Foreskin keratinocyte (primary cell): ENCODE measurements at places on chromosomes 3 and 15. TPM values are rescaled to one million over a fixed set of nuclear protein-coding genes. Genes with fewer than 3 reads are reported as not detected.

GRCh38 chr15:60626669-60627068 is 147.7 kb upstream of the ICE2 start:
- DNase-seq: no peak

DNA sequence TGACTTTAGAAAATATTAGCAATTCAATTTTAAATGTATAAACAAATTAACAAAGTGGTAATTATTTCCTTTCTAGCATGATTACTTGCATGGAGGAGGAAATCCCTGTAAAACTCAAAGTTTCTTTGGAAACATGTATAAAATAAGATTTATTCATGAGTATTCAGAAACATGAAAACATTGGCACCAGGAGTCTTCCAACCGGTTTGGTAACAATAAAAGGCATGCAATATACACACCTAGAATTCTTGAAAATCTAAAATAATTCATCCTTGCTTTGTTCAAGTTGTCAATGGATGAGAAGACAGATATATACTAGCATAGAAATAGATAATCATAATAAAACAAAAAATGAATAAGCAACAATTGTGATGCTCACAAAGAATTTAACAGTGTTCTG is 76.4 kb downstream of the ZPLD1 start:
- no peak for DNase-seq

DNA sequence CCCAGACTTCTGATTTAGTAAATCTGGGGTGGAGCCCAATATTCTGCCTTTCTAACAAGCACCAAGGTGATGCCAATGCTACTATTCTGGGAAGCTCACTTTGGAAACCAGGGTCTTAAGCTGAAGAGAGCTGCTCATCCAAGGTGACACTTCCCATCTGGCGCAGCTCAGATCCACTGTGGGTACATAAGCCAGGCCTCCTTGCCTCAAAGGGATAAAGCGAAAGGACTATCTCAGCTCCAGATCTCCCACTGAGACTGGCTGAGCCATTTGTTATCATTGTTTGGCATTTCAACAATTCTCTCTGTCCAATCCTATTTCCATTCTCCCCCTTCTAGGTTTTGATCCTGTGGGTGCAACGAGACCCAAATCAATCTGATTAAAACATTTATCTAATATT is 323.8 kb downstream of the GBE1 start:
- DNase-seq: no peak

- DNase-seq: peak; percentile 49
Measured at GRCh38 chr15:65032801-65033537, 3.5 kb upstream of the MTFMT start.

GRCh38 chr3:146547235-146547835 is 2.9 kb upstream of the PLSCR1 start:
- no peak for DNase-seq

- DNase-seq: peak; percentile 63
Measured at GRCh38 chr3:71930056-71930991, 145.4 kb upstream of the PROK2 start.

DNA sequence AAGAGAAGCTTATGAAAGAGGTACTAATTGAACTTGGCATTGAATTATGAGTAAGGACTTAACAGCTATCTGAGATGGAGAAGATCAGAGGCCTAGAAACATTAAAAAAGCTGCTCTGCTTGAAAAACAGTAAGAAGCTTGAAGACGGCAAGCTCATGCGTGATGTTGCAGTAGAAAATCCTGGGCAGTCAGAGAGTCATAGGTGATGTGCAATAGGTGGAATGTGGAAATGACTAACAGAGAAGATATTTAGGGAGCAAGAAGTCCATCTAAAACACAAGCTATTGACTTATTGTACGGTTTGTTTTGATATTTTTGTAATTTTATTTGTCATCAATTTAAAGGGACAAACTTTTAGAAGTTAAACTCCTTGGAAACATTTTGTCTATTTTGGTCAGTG is 1101.4 kb downstream of the ROBO2 start:
- peak; percentile 82 for DNase-seq

- no peak for DNase-seq
Measured at GRCh38 chr3:97821287-97821773, 481 bp upstream of the CRYBG3 start.

DNA sequence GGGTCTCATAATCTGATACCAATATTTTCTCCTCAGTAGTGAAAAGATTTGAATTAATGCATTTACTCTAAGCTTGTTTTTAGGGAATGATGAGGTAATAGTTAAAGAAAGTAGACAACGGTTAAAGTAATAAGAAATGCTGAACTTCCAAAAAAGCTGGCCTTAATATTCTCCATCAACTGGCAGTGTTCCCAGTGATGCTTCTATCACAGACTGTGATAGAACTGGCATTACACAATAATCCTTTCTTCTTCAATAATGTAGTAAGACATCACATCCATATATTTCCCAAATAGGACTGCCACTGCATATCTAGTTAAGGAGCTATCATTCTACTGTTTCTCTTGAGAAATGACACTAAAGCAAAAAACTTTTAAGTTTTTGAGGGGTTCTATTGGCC is 188.7 kb downstream of the IL5RA start:
- no peak for DNase-seq

GRCh38 chr3:14391033-14391432 is 11.4 kb upstream of the SLC6A6 start:
- DNase-seq: no peak

GRCh38 chr3:108415661-108416060 is 94.7 kb downstream of the MYH15 start:
- DNase-seq: no peak

DNA sequence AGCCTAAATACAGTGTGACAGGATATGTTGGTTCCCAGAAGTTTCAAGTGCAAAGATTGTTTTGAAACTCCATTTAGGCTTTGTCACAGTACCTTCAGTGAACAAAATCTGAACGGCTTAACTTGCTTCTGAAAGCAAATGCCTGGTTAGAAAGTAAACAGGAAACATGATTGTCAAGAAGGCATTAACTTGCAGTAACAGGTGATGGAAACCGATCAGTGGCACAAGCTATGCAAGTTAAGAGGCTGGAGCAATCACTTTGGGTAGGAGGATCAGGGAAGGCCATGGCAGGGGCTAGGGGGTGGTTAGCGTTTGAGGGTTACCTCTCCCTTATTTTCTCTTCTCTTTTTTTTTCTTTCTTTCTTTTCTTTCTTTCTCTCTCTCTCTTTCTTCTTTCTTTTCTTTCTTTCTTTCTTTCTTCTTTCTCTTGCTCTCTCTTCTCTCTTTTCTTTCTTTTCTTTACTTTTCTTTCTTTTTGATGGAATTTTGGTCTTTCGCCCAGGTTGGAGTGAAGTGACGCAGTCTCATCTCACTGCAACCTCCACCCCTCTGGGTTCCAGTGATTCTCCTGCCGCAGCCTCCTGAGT is 2.4 kb downstream of the HYKK start:
- no peak for DNase-seq

- no peak for DNase-seq
Measured at GRCh38 chr3:152291649-152292066, 22.9 kb downstream of the MBNL1 start.

DNA sequence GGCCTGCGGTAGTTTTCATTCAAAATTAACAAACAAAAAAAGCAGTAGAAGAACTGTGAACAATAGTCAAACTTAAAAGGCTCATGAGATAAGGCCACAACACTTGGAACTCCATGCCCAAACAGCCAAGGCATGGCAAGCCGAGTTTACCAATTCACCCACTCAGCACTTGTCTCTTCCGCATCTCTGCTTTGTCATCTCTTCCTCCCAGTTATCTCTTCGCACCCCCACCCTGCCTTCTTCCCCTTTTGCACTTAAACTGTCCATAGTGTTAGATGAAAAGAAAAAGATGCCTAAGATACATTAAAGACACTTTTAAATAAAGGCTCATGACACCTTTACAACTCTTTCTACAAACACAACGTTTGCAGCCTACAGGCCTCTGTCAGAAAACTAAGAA is 11.1 kb downstream of the TLE3 start:
- no peak for DNase-seq

DNA sequence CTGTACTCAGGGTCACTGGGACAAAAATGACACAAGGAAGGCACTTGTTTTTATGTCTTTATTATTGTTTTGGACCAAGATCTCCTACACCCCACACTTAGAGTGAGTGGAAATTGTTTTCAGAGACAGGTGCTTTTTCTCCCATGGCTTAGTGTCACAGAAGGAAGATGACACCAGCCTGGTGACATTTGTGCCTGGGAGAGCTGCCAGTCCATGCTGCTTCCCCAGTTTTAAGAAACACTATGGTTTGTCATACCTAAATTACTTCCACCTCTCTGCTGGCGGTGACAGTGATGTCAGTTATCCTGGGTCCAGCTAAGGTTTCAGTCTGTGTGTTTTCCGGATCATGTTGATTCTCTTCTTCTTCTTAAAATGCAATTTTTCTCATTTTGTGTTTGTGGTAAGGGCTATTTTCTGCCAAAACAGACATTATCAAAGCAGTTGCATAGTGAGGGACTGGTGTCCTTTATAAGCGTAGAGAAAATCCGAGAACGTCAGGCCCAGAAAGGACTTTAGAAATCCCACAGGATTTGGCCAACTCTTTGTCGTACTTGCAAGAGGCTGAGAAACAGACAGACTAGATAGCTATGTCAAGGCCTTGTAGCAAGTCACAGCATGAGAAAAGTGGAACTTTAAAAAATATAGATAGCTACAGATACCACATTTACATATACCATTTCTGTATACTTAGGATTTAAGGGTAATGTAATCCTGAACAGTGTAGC is 149.5 kb downstream of the TP63 start:
- DNase-seq: no peak

DNA sequence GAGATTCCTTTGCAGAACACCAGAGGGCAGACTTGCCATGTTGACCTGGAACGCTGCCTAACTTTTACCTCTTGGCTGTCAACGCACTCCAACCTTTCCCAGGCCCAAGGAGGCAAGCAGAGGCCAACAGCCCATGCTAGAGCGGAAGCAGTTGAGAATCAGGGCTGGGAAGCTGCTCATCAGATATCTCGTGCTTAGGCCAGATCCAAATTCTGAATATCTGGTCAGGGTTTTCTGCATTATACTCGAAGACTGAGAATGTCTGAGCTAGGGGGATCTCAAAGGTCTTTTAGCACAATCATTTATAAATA is 2.5 kb downstream of the XIRP1 start:
- no peak for DNase-seq

GRCh38 chr15:100853676-100854440 is 25.8 kb upstream of the ALDH1A3 start:
- DNase-seq: no peak

ANKRD34C gene
- total RNA-seq: not detected in 2 replicates

ARL8B gene
- total RNA-seq: 54.6 and 64.3 TPM in 2 replicates

GOLGA8M gene
- not detected in 2 replicates for total RNA-seq

OR5H2 gene
- total RNA-seq: not detected in 2 replicates
